ENCODE measurements at places on chromosomes 5 and 9. TPM values are rescaled to one million over a fixed set of nuclear protein-coding genes. Genes with fewer than 3 reads are reported as not detected.

DNA sequence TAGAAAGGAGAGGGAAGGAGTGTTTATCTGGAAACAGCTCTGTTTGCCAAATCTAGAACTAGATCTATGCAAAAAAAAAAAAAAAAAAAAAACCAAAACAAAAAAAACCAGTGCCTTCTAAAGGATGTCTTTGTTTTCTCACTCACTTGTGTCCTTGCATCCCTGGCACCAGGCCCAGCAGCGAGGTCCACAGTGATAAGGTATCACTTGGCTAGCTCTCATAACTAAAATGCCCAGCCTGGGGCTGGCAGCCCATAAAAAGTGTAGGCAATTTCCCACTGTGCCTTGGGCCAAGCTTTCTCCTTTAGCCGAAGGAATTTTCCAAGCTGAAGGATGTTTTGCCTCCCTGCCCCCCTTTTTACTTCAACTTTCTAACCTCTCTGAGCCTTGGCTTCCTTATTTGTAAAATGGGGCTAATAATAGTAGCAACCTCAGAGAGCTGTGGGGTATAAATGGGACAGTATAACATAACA is 20.8 kb downstream of the RGS3 start:
- no peak for DNase-seq

GRCh38 chr9:16642421-16643109 is 227.9 kb downstream of the BNC2 start:
- DNase-seq: no peak

Gene CRHBP
- polyA plus RNA-seq: 28.4 TPM

GRCh38 chr9:104795857-104796256 is 31.9 kb downstream of the NIPSNAP3B start:
- DNase-seq: no peak
